Endodermal cell (in vitro differentiated cells): ENCODE measurements at places on chromosomes 7 and 10. TPM values are rescaled to one million over a fixed set of nuclear protein-coding genes. Genes with fewer than 3 reads are reported as not detected.

The NEBL gene
- total RNA-seq, result 39.8 to 67.0 TPM (median 44.2 TPM) in 3 replicates

The CALML3 gene
- total RNA-seq, result not detected in 2 replicates

DNA sequence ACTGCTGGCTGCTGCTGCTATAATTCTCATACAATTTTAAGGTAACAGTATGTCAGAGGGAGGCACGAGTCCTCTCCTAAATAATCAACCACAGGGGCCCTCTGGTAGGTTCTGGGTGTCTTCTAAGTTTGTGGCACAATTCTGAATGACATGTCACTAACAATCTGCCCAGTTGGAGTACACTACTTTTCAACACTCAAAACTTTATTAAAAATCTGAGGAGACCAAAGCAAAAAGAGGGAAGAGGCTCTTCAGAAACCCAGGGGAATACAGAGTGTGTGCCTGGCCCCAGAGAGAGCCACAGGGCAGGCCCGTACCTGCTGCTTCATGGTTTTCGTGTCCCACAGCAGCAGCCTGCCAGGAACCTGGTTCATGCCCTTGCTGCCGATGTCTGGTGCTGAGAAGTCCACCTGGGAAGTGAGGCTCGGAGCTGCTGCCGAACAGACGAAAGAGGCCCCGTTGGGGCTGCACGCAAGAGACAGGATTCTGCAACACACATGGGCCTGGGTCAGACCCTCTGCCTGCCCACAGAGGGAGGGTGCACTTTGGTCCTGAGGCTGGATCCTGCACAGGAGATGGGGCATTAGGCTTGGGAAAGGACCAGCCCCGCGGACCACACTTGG, 18.3 kb downstream of the WDR91 start:
- no peak overlapping the region for H3K27ac ChIP-seq
- no peak overlapping the region for H3K4me3 ChIP-seq
- H3K4me1 ChIP-seq, result no peaks in the 10 kb centered on the region
- H3K36me3 ChIP-seq, result peaks cover 21% of the 10 kb centered on the region
- no peak for DNase-seq

GRCh38 chr7:104921596-104921995, 92.4 kb upstream of the KMT2E start:
- no peaks in the 10 kb centered on the region for H3K27me3 ChIP-seq
- H3K36me3 ChIP-seq, result no peaks in the 10 kb centered on the region
- H3K4me1 ChIP-seq, result peaks cover under 1% of the 10 kb centered on the region
- no peak for DNase-seq
- H3K4me3 ChIP-seq, result no peak overlapping the region
- no peak overlapping the region for H3K27ac ChIP-seq

- H3K27me3 ChIP-seq, result no peaks in the 10 kb centered on the region
- DNase-seq, result no peak
- H3K27ac ChIP-seq, result no peak overlapping the region
- H3K4me3 ChIP-seq, result no peak overlapping the region
- H3K36me3 ChIP-seq, result no peaks in the 10 kb centered on the region
Measured at GRCh38 chr10:31526178-31526577, 207.2 kb downstream of the ZEB1 start.
